ENCODE measurements at places on chromosomes 4 and X.

DNA sequence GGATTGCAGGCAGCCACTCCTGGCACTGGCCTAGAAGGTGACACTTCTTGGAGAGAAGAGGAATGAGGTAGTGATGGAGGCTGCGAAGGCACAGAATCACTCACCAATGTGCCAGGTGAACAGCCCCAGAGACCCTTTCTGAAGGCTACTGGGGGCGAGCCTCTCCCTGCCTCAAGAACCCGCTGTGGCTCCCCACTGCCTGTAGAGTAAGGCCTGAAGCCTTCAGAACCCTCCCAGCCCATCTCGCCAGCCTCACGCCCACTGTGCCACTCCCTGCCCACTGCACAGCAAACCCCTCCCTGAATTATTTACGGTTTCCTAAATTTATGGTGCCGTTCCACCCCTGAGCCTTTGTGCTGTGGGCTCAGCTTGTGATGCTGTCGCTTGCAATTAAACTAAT, 24.2 kb upstream of the SORCS2 start:
- no peak for DNase-seq

GRCh38 chrX:44585866-44586265, 43.2 kb upstream of the FUNDC1 start:
- no peak for DNase-seq

- no peak for DNase-seq
These were observed 819.5 kb downstream of the TECRL start for GRCh38 chr4:63589796-63590195.

DNA sequence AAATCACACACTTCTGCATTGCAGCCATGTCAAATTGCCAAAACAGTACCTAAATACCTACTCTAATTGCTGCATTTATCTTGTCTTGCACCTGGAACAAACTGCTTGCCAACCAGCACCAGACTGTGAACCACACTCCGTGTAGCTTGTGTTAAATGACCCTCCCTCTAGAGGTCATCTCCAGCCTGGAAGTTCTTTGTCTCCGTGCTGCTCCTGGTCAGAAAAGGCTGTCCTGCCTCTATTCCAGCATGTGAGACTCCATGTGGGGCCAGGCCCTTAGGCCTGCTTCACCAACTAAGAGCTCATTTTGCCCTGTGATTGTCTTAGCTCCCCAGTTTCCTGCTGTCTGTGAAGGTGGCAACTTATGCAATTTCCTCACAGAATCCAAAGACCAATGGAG, 28.3 kb downstream of the CNGA2 start:
- DNase-seq = peak; percentile 8

- DNase-seq = no peak
These were observed 11.7 kb downstream of the SMARCAD1 start for GRCh38 chr4:94219402-94219801.

DNA sequence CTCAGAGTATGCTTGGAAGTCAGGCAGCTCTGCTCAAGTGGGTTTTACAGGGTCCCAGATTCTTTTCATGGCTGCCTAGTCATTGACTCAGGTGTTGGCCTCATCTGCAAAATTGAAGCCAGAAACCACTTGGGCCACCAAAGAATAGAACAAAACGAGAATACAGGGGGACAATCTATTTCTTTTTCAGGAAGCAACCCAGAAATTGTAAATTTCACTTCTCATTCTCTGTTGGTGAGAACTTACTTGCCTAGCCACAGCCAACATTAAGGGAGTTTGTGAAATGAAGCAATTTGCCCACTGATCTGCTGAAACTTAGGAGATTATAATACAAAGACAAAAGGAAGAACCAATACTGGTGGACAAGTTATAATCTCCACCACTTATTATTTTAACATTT, 8.6 kb upstream of the TKTL2 start:
- no peak for DNase-seq

DNA sequence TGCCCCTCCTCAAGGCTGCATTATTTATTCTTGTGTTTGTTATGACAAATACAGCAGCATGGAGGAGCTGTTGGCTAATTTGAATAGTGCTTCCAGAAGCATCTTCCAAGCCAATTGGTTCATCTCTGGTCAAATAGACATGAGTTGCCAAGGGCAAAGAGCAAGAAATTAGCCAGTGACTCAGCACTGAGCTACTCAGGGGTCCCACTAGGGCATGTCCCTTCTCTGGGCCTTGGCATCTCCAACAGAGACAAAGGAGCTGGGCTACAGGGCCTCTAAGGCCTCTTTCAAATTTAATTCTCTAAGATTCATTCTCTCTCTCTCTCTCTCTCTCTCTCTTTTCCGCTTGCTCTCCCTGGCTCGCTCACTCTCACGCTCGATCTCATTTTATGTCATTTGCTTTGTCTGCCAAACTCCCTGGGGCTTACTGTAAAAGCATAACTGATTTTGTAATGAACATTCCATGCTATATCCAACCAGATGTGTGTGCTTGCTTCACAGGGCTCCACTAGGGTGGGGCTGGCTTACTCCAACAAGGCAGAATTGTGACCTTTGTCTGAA, 86.7 kb upstream of the MAGEA4 start:
- DNase-seq = peak; percentile 31

DNA sequence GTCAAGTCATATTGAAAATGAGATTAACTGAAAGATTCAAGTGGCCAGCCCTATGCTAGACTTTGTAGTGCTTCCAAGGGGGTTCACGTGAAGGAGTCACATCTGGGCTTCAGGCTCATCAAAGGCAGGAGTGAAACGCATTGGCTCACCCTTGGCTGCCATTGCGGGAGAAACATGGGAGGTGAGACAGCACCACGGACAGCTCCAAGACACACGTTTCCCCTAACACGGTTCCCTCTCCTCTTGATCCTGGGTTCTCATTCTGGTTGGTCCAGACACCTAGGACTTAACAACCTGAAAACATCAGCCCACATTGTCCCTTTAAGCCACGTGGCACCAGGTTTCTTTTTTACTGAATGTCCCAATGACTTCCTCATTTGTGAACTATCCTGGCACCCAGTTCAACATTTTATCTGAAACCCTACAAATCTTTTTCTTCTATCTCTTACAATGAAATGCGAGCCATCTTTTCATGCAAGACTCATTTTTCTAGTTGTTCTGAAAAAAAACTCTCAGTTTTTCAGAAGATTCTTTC, 279.0 kb upstream of the VCX3A start:
- DNase-seq = no peak

GRCh38 chrX:15356444-15356843, 21.1 kb upstream of the PIGA start:
- DNase-seq = no peak

DNA sequence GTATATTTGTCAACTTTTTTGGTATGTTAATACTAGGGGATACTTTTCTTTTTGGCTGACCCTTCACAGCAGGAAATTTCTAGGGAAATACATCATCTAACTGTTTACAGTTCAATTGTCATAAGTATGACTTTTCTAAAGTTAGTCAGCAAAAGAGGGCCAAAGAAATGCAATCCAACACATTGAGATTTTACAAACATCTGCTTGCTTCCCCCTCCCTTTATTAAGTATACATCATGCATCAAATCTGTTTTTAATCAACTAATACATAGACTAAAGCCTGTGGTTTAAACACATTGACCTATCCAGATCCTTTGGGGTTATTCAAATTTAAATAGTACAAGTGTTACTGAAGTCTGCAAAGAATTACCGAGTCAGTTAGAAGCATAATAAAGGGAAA, 93.9 kb downstream of the MID1 start:
- DNase-seq = no peak

- DNase-seq = no peak
These were observed 288.8 kb downstream of the CENPC start for GRCh38 chr4:67256388-67257043.

DNA sequence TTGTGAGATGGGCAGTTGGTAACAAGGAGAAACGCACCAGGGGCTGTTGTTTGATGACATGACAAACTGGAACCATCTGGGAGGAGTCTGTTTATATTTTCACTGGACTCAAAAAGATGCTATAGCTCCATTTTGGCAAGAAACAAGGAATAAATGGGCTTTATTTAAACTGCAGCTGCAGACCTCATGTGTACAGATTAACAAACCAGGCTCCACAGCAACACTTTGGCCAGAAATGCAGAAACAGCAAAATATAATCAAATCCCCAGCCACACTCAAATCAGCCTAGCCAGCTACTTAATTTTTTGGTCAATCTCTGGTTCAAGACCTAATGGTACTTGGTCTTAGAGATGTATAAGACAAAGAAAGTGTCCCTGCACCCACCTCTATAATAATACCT, 52.7 kb downstream of the ASB9 start:
- no peak for DNase-seq

GRCh38 chr4:78767350-78767749, 8.8 kb upstream of the BMP2K start:
- DNase-seq = no peak

GRCh38 chrX:14489437-14489836, 39.9 kb upstream of the GLRA2 start:
- DNase-seq = no peak

GRCh38 chrX:108699368-108699767, 37.0 kb downstream of the IRS4 start:
- DNase-seq = peak; percentile 36

DNA sequence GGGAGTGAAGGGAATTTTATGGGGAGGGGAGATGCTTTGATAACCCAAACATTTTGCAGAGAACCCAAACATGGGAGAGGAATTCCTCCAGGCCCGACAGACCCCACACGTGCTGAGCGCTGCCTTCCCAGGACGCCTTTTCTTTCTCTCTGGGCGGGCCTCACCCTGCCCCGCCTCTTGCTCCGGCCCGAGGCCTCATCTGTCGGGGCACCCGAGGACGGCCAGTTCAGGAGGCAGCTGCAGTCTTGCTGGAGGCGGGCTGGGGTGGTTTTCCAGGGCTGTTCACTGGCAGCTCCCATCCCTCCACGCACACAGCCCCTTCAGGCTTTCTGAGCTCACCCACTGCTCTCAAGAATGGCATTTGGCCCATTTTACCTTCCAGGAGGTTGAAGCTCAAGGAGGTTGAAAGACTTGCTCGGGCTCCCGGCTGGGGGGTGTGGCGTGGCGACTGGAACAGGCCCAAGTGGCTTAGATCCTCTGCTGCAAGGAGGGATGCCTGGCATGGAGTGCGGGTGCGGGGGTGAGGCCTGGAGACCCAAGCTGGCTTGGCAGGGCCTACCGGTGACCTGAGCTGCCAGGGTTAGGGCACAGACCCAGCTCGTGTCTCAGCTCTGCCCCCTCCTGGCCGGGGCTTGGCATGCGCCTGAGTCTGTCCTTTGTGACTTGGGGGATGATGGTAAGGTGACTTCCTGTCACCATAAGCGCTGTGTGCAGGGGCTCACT, 99.2 kb downstream of the PSAPL1 start:
- peak; percentile 69 for DNase-seq

GRCh38 chrX:2628751-2629315, 62.3 kb upstream of the CD99 start:
- no peak for DNase-seq

DNA sequence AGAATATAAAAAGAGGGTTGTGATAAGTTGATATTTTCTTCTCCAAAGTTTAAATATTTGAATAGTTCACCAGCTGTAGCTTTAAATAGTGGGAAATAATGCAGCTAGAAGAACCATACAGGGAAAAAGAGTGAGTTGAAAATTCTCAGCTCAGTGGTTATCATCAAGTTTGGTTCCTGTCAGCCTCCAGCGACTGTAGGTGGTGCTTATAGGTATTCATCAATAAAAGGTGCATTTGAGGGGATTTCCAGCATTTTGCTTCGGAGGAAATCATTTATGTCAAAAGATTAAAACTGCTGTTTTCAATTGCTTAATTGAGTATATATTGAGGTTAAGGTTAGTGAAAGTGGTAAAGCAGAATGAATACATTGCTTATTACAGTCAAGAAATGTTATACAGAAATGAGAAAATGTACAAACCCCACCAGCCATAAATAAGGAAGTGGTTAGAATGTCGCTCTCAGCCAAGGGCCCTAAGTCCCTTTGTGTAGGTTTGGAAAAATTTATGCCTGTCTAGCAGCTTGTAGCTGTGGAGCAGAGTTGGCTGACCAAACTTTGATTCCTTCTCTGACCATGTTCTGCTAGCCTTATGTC, 532.9 kb upstream of the FTHL17 start:
- DNase-seq = no peak

DNA sequence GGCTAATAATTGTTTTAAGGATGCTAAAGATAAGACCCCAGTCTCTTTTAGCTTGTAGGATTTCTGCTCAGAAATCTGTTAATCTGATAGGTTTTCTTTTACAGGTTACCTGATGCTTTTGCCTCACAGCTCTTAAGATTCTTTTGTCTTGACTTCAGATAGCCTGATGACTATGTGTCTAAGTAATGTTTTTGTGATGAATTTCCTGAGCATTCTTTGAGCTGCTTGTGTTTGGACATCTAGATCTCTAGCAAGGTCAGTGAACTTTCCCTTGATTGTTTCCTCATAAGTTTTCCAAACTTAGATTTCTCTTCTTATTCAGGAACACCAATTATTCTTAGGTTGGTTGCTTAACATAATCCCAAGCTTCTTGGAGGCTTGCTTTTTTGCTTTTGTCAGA, 104.1 kb downstream of the ZNF518B start:
- no peak for DNase-seq

DNA sequence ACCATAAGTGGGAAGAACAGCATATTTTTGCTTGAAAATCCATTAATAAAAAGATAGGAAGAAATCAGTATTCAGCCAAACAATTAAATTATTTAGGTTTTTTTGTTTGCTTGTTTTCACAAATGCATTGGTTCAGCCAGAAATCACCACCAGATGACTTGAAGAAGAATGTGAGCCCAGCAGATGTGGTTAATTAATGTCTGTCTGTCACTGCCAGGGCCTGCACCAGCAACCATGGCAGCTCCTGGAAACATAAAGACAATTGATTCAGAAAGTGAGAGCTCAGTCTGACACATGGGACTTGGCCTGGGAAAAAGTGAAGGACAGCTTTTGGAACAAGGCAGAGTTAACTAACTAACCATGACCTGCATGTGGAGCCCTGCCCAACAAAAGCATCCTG, 74.0 kb downstream of the MAOB start:
- DNase-seq = no peak

- DNase-seq = peak; percentile 74
These were observed 741 bp downstream of the SPATA18 start for GRCh38 chr4:52051615-52052474.

DNA sequence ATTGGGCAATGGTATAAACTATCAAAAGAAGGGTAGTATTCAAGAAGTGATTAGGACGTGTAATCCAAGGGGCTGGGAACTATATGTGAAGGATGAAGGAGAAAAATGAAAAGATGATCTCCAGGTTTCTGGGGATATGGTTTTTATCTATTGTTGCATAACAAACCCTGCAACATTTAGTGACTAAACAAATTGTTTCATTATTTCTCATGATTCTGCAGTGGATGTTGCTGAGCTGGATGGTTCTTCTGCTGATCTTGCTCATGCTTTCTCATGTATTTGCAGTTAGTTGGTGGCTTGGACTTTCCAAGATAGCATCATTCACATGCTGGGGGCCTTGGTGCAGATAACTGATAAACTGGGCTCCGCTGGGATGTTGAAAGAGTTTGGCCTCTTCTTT, 29.1 kb downstream of the PHOX2B start:
- DNase-seq = no peak

Measured in A549 (cell line).